ENCODE measurements at places on chromosomes 6 and 20. TPM values are rescaled to one million over a fixed set of nuclear protein-coding genes. Genes with fewer than 3 reads are reported as not detected.

FUT9 gene
- not detected for total RNA-seq

TBX18 gene
- not detected for total RNA-seq

AFG1L gene
- total RNA-seq: 4.5 TPM

VNN1 gene
- 0.71 TPM for total RNA-seq

LIME1 gene
- 59.0 TPM for total RNA-seq

NRN1 gene
- total RNA-seq: 8.7 TPM

PTK6 gene
- total RNA-seq: 2.0 TPM

SLCO4A1 gene
- total RNA-seq: 34.8 TPM
